ENCODE measurements at places on chromosomes 11 and 22.

- no peak for DNase-seq
These were observed 2.7 kb downstream of the AHNAK start for GRCh38 chr11:62543680-62544444.

GRCh38 chr22:46934746-46935491 lies 172.5 kb downstream of the TBC1D22A start:
- no peak for DNase-seq

- no peak for DNase-seq
These were observed 17.4 kb upstream of the BACE1-AS start for GRCh38 chr11:117273550-117274289.

DNA sequence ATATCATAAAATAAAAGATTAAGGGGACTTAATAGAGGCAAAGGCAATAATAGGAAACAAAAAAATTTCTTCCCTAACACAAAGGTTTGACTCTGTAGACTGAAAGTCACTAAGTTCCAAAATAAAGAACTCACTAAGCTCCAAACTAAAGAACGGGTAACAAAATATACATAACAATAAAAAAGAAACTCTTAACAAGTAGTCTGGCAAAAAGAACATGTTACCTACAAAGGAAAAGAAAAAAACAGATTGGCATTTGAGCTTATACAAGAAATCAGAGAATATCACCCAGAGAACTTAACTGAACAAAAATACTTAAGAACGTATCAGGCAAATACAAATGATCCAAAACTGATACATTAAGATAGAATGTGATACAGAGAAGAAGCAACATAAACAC lies 7.5 kb downstream of the ARHGAP32 start:
- no peak for DNase-seq

DNA sequence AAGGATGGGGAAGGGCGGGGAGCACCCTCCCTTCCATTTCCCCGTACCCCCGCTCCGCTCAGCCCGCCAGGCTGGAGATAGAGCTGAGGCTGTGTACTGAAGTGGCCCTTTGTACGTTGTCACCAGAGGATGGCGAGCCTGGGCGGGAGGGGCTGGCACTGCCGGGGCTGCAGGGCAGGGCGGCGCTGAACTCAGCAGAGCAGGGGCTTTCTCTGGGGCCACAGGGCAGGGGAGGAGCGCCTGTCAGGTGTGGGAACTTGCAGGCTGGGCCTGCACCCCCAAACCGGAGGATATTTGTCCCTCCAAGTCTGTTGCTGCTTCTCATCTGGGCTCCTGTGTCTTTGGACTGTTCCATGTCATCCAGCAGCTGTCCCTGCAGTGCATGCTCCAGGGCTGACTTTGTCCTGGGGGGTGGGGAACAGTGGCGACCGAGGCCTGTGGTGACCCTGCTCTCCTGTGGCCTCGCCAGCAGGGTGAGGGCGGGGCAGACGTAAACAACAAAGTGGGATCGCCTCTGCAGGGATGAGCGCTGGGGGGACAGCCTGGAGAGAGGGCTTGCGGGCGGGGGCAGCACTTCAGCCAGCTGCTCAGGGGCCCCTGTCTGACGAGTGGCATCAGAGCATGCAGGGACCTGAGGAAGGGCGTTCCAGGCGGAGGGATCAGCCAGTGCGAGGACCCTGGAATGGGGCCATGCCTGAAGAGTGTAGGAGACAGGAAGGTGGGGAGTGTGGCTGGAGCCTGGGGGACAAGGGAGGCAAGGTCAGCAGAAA lies 13.1 kb downstream of the MGAT3 start:
- DNase-seq: no peak

- no peak for DNase-seq
These were observed 34.7 kb downstream of the NECTIN1 start for GRCh38 chr11:119694334-119694733.

DNA sequence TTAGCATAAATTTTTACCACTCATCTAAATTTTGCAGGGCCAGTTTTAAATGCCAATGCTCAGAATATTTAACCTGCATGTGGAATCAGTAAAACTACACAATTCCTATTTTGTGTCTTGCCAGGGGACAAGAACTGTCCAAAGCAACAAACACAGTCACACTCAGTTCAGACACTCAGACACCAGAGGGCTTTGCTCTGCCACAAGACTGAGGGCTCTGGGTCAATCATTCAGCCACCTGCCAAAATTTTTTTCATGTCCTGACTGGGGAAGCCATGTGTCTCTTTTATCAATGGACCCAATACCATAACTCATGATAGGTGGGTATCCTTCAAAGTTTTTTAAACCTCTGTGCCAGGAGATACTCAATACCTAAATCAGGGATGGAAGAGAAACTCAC lies 304.0 kb upstream of the ANO3 start:
- DNase-seq: no peak

DNA sequence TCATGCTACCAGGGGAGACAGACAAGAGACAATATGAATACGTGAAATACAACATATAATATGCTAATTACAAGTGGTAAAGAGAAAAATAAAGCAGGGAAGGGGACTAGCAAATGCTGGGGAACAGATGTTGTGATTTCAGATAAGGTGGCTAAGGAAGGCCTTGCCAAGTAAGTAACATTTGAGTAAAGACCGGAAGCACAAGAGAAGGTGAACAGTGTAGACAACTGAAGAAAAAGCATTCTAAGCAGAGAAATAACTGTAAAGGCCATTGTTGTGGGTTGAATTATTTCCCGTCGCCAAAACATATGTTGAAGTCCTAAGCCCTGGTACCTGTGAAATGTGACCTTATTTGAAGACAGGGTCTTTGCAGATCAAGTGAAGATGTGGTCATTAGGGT lies 63.7 kb upstream of the EED start:
- DNase-seq: no peak

DNA sequence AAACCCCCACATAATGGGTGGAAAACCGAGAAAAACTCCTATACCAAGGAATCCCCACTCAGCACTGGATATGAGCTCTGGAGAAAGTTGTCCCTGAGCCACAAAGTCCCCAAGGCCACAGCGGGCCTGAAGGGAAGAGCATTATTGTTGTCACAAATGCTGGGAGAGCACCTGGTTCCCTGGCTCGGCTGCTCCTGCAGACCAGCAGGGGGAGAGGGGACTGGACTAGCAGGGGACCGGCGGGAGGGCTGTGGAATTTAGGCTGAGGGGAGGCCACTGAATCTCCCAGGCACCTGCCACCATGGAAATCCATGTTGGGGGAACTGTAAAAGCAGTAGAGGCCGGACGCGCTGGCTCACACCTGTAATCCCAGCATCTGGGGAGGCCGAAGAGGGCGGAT lies 7.0 kb downstream of the PC start:
- DNase-seq: no peak

- no peak for DNase-seq
These were observed 32.7 kb downstream of the TBC1D22A start for GRCh38 chr22:46795140-46795539.

- peak; percentile 41 for DNase-seq
These were observed 11.9 kb upstream of the NRIP3 start for GRCh38 chr11:9015677-9016076.

DNA sequence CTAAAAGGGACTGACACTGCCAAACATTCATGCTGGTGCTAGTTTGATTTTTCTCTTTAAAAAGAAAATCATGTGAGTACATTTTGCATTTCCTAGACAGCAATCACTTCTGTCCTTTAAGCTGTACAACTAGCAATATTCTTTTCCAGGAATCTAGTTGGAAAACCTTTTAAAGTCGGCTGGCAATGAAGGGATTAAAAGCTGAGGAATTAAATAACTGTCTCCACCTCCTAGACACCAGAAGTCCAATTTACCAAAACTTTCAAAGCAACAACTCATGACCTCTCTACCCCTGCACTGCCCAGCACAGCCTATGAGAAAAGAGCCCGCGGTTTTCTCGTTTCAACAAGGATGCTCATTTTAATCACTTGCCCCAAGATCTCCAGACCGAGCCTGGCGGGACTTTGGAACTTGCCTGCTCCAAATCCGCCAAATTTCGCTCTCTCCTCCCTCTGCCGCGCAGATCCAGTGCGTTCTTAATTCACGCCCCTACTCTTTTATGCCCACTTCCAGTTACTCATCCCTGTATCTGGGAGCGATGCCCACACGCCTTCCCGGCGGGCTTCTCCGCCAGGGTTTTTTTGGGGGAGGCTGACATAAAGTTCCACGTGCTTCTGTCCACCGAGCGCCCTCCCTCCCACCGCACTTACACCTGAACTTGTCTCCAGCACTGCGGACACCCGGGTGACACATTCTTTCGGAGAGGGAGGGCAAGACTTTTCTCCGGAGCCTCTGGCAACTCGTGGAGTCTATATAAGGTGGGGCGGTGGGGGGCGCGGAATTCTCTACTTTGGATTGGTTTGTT lies 2.5 kb downstream of the MPPED2 start:
- DNase-seq: no peak

GRCh38 chr11:17572359-17572690 lies 25.3 kb downstream of the OTOG start:
- no peak for DNase-seq

DNA sequence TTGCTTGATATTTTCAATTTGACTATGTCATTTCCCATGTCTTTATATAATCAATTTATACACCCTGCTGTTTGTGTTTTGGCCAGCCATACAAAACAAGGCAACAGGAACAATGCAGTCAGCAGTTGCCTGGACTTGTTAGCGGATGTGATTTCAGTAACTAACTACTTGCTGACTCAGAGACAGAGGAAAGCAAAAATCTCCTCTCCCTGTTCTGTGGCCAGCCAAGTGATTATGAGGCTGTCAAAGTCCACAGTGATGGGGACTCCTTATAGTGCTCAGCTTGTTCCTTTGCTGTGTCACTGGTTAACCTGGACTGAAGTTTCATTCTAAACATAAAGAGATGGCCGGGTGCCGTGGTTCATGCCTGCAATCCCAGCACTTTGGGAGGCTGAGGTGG lies 32.6 kb upstream of the APLP2 start:
- DNase-seq: no peak

- no peak for DNase-seq
These were observed 21.8 kb upstream of the UPK3A start for GRCh38 chr22:45262931-45263462.

GRCh38 chr11:68372114-68372513 lies 59.7 kb downstream of the LRP5 start:
- no peak for DNase-seq

DNA sequence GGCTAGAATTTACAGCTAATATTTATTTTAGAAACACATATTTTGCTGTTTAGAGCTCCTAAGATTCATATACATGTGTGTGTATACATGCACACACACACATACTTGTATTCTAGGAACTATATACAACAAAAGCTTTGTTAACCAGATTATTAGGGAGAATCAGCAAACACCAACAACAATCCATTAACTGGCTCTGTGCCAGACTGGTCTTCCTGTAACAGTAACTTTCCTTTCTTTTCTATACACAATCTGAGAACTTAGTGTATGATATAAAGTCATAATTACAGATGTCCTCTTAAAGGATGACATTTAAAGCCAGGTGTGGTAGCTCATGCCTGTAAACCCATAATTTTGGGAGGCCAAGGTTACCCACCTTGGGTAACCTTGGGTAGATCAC lies 49.5 kb upstream of the CLNS1A start:
- DNase-seq: no peak

DNA sequence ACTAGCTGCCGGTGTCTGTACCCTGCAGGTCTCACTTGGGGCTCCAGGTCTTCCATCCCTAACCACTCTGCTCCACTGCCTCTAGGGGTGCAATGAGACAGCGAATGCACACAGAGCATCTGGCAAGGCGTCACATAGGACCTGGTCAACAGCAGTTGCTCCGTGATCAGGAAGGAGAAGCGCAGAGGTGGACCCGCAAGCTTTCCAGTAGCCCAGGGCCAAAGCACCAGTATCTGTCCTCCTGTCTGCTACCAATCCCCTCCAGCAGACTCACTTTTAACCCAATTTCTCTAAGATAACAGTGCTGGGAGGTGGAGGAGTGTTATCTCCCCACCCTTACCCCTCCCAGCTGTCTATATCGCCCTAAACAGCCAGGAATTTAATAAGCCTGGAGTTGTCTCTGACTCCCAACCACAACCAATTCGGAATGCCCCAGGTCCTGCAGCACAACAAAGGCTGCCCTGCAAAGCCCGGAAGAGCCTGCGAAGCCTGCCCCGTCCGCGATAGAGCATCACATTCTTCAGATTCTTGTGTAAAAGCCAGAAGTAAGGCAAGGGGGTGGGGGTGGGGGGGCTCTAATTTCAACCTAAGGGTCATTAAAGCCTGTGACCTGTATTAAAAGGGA lies 19.3 kb downstream of the MYH9 start:
- no peak for DNase-seq

DNA sequence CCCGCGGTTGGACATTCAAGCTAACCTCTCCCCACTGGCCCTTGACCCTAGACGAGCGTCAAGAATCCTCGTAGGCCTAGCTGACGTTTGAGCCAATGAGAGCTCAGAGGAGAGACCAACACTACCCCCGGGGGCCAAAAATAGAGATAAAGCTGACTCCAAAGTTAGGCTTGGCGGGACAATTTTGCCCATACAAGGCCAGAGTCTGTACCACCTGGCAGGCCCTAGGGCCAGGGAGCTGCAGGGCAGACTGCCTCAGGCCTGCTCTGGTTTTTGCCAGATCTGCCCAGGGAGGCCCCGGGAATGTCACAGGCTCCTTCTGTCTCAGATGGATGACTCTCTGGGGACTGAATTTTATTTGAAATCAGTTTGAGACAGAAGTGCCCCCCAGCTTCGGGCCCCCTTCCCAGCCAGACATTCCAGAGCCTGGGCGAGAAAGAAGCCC lies 40.8 kb upstream of the ACCSL start:
- DNase-seq: no peak

DNA sequence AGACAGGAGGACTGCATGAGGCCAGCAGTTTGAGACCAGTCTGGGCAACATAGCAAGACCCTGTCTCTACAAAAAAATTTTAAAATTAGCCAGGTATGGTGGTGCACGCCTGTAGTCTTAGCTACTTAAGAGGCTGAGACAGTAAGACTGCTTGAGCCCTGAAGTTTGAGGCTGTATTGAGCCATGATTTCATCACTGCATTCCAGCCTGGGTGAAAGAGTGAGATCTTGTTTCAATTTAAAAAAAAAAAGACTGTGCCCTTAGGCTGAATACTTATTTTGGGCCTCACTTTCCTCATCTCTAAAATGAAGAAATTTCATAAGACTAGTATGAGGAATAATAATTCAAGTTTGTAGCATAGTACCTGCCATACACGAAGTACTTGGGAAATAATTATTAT lies 6.9 kb downstream of the AQP11 start:
- no peak for DNase-seq

DNA sequence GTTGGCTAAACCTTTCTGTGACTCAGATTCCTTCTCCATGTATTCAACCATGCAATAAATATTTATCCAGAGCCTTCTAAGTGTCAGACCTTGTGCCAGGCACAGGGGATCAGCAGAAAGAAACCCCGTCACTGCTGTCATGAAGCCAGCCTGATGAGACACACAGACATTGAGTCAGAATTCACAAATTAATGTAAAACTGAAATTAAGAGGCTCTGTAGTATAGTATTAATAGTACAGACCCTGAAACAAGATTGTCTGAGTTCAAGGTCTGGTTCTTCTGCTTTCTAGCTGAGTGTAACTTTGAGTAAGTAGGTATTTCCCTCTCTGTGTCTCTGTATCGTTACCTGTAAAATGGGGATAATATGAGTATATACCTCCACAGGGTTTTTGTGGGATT lies 46.9 kb downstream of the ME3 start:
- DNase-seq: no peak

Measured in activated CD4-positive, alpha-beta T cell treated with anti-CD3 and anti-CD28 coated beads, Interleukin-2, amount 50 U/mL, for 1 hour (primary cell).